ENCODE measurements at places on chromosomes 16 and 17. TPM values are rescaled to one million over a fixed set of nuclear protein-coding genes. Genes with fewer than 3 reads are reported as not detected.

GRCh38 chr16:58109330-58109729 is 19.9 kb downstream of the CFAP20 start:
- no peak for DNase-seq

The CSH1 gene
- not detected for polyA plus RNA-seq

The MFAP4 gene
- polyA plus RNA-seq = 0.08 TPM

DNA sequence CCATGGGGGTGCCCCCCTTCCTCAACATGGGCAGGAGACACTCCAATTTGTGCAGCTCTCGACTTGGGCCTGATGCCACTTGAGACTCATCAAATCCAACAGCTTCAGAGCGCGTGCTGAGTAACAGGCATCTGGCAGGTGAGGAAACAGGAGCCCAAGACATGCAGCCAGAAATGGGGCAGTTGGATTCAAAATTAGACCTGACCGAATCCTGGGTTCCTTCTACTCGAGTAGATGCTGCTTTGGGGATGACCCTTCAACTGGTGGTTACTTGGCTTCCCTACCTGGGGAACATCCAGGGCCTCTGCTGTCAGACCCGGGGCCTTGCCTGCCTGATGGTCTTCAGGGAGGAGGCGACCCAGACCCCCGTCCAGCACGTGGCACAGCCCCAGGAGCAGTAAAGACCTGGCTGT is 488 bp upstream of the NTN3 start:
- no peak for DNase-seq

The IST1 gene
- 125 TPM for polyA plus RNA-seq

DNA sequence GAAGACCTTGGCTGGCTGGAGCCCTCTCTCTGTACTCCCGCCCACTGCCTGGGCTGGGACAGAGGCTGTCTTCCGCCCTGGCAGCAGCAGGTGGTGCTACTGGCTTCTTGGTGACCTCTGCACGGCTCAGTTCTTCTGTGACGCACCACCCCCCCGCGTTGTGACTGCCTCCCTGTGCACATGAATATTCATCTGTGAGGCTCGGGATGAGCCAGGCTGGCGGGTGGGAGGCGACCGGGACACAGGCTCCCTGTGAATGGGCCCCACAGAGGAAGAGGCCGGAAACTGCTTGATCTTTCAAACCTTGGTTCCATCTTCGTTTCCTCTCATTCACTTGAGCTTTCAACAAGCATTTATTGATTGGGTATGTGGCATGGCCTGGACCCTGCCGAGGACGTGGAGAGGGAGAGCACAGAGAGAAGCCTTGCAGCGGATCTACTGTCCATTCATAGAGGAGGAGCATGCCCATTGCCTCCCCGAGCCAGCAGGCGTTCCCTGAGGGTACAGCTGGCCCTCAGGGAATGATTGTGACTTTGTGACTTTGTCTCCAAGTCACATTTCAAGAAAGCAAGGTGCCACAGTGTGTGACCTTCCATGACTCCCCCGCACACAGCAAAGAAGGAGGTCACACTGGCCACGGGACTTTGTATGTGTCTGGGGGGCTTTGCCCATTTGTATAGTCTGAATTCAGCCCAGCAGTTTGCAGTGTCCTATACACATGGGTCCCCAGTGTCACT is 45.0 kb downstream of the B9D1 start:
- DNase-seq = no peak

DNA sequence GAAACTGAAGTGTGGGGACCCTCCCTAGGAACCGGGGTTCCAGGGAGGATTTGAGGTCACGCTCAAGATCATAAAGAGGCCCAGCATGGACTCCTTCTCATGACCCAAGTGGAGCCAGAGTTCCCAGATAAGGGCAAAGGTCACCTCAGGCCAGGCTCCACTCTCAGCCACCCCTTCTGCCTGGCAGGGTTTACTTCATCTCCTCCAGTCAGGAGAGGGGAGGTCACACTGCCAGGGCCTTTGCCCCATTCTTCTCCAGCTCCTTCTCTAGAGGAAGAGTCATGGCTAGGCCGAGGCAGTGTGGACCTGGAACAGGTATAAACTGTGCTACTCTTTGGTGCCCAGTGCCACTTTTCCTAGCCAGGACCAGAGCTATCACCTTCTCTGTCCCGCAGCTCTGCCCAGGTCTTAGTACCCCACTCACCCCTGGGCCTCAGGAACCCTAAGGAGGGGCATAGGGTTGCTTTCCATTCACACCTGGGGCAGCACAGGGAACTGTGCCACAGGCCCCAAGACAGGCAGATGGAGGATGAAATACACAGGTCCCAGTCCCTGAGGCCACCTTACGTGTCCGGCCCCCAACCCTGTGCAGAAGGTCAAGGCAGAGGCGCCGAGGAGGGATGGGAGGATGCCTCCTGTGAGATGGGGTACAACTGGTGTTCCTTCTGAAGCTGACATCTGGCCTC is 879 bp upstream of the ACSF2 start:
- DNase-seq = no peak

The SBK1 gene
- polyA plus RNA-seq = not detected

GRCh38 chr17:49365667-49366066 is 3.6 kb upstream of the ZNF652 start:
- DNase-seq = no peak

The SEPTIN1 gene
- 141 TPM for polyA plus RNA-seq

DNA sequence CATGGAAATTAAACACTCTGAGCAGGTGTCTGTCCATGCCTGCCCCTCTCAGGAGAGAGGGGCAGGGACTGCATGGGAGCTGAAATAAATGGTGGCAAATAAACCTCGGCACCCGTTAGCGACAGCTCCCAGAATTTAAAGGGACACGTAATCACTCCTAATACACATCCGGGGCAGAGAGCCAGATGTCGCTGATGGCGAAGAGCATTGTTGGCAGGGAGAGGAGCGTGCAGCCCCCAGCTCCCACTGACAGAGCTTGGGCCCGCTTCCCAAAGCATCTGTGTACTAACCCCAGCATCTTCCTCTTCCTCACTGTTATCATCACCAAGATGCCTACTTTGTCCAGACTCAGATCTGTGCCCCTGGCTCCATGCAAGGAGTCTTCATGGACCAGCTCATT is 85.8 kb downstream of the IRX5 start:
- DNase-seq = no peak

DNA sequence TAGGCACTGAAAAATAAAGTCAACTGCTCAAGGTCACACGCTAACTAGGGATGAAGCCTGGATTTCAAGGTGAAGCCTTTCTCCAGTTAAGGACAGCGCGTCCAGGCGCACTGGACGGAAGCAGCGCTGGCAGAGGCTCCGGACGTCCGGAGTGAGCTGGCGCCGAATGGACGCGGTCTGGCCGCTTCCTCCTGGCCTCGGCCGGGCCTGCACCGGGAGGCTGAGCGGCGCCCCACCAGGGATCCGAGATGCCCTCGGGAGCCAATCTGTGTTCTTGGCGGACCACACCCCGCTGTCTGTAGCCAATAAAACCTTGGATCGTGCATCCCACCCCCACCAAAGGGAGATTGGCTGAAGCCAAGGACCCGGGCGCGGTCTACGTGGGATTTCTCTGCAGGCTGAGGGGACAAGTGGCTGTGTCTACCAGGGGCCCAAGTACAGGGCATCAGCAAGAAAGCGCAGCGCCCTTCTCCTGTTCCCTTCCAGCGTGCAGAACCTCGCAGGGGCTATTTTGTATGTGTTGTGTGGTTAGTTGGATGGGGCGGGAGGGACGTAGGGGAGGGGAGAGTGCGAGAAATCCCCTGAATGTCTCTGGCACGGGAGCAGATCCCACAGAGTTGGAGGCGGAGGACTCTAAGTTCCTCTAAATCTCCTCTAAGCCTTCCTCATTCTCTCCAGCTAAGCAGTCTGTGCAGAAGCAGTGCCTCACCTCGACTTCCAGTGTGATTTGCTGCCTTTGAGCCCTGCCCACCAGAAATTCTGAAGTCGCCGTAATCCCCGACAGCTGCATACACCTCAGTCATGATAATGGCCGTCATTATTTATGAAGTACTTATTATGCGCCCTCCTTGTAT is 2.5 kb upstream of the AKAP10 start:
- no peak for DNase-seq

DNA sequence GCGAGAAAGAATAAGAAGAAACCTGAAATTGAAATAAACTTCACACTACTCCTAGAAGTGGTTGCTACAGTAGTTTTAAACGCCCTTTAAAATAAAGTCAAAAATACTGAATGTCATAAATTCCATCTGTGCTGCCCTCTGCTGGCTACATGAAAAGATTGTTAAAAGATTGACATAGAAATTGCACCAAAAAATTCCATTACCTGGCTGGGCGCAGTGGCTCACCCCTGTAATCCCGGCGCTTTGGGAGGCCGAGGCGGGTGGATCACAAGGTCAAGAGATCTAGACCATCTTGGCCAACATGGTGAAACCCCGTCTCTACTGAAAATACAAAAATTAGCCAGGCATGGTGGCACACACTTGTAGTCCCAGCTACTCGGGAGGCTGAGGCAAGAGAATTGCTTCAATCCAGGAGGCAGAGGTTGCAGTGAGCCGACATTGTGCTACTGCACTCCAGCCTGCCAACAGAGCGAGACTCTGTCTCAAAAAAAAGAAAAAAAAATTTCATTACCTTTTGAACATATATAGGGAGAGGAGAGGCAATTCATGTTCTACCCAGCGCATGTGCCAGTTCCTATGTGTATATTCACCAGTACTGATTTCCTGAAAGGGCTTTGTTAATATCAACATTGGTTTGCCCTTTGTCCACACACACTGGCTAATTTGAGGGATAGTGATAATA is 36.5 kb downstream of the CYTH1 start:
- DNase-seq = no peak
